Hepatocyte (in vitro differentiated cells): ENCODE measurements at places on chromosomes 1 and 21. TPM values are rescaled to one million over a fixed set of nuclear protein-coding genes. Genes with fewer than 3 reads are reported as not detected.

The RGSL1 gene
- polyA plus RNA-seq, result not detected in 2 replicates

The FMOD gene
- 125 and 161 TPM in 2 replicates for polyA plus RNA-seq

The EFNA1 gene
- 137 and 172 TPM in 2 replicates for polyA plus RNA-seq

The NCF2 gene
- 0.52 and 3.1 TPM in 2 replicates for polyA plus RNA-seq

The UBE2U gene
- 0.21 TPM in 1 of 2 replicates, not detected in the other for polyA plus RNA-seq

The ZNF593OS gene
- polyA plus RNA-seq, result 0.45 and 2.1 TPM in 2 replicates

The PFKL gene
- polyA plus RNA-seq, result 191 and 205 TPM in 2 replicates

The KPRP gene
- not detected in 2 replicates for polyA plus RNA-seq

The BACE2 gene
- polyA plus RNA-seq, result 35.6 and 37.0 TPM in 2 replicates

The LRRN2 gene
- polyA plus RNA-seq, result 25.5 and 27.9 TPM in 2 replicates

The CFHR5 gene
- polyA plus RNA-seq, result 0.36 TPM in 1 of 2 replicates, not detected in the other

The CATSPERE gene
- 1.2 and 2.3 TPM in 2 replicates for polyA plus RNA-seq

The TMOD4 gene
- 0.44 TPM in 1 of 2 replicates, not detected in the other for polyA plus RNA-seq

The S100A12 gene
- 1.1 TPM in 1 of 2 replicates, not detected in the other for polyA plus RNA-seq

The PPIAL4G gene
- polyA plus RNA-seq, result 0.10 TPM in 1 of 2 replicates, not detected in the other

The CDC20 gene
- 19.7 and 21.5 TPM in 2 replicates for polyA plus RNA-seq

The RIPPLY3 gene
- 0.11 and 1.0 TPM in 2 replicates for polyA plus RNA-seq

The SLC5A9 gene
- polyA plus RNA-seq, result 19.1 and 26.5 TPM in 2 replicates

The RAB4A gene
- 45.4 and 54.3 TPM in 2 replicates for polyA plus RNA-seq

The S100A14 gene
- 62.8 and 94.9 TPM in 2 replicates for polyA plus RNA-seq

The COL18A1 gene
- polyA plus RNA-seq, result 140 and 178 TPM in 2 replicates

The RAD54L gene
- polyA plus RNA-seq, result 4.2 and 4.9 TPM in 2 replicates

The LAMC1 gene
- 78.4 and 86.3 TPM in 2 replicates for polyA plus RNA-seq

The LRRC39 gene
- polyA plus RNA-seq, result 0.88 and 1.1 TPM in 2 replicates

The CNKSR1 gene
- polyA plus RNA-seq, result 31.4 and 38.6 TPM in 2 replicates

The ANKRD45 gene
- 1.0 and 2.2 TPM in 2 replicates for polyA plus RNA-seq

The SLAMF6 gene
- polyA plus RNA-seq, result not detected in 2 replicates

The LCE1A gene
- polyA plus RNA-seq, result not detected in 2 replicates

The CRP gene
- not detected in 2 replicates for polyA plus RNA-seq

The OSCP1 gene
- 5.8 and 7.6 TPM in 2 replicates for polyA plus RNA-seq

The ALX3 gene
- polyA plus RNA-seq, result 0.36 and 0.92 TPM in 2 replicates

The MYOC gene
- not detected in 2 replicates for polyA plus RNA-seq

The STXBP3 gene
- polyA plus RNA-seq, result 25.0 and 35.2 TPM in 2 replicates

The LCK gene
- polyA plus RNA-seq, result 0.79 and 0.94 TPM in 2 replicates

The IL22RA1 gene
- 3.5 and 8.2 TPM in 2 replicates for polyA plus RNA-seq

The TNFRSF9 gene
- polyA plus RNA-seq, result 0.08 and 0.40 TPM in 2 replicates

The VANGL2 gene
- 8.2 and 8.9 TPM in 2 replicates for polyA plus RNA-seq

The AMY1A gene
- not detected in 2 replicates for polyA plus RNA-seq

The CD1B gene
- polyA plus RNA-seq, result not detected in 2 replicates

The RGS16 gene
- polyA plus RNA-seq, result 7.6 and 18.1 TPM in 2 replicates

The MIXL1 gene
- polyA plus RNA-seq, result 0.84 and 2.2 TPM in 2 replicates

The IGSF5 gene
- polyA plus RNA-seq, result 0.86 TPM in 1 of 2 replicates, not detected in the other

The APH1A gene
- polyA plus RNA-seq, result 52.1 and 54.1 TPM in 2 replicates

The TMIGD3 gene
- polyA plus RNA-seq, result 5.2 TPM in 2 replicates

The CGN gene
- 46.3 and 54.5 TPM in 2 replicates for polyA plus RNA-seq

The IER5 gene
- 18.2 and 23.1 TPM in 2 replicates for polyA plus RNA-seq

The C4BPA gene
- 10.2 and 12.4 TPM in 2 replicates for polyA plus RNA-seq

The NFIA gene
- 12.6 and 18.2 TPM in 2 replicates for polyA plus RNA-seq

The KRTAP19-3 gene
- not detected in 2 replicates for polyA plus RNA-seq

The CLEC20A gene
- polyA plus RNA-seq, result not detected in 2 replicates

The GLMP gene
- polyA plus RNA-seq, result 169 and 206 TPM in 2 replicates

The C1orf210 gene
- 30.5 and 47.4 TPM in 2 replicates for polyA plus RNA-seq

The RUNX3 gene
- polyA plus RNA-seq, result 0.16 and 0.67 TPM in 2 replicates

The STIL gene
- 2.5 and 3.8 TPM in 2 replicates for polyA plus RNA-seq

The CRNN gene
- polyA plus RNA-seq, result not detected in 2 replicates

The OR2T12 gene
- polyA plus RNA-seq, result not detected in 2 replicates
